ENCODE measurements at places on chromosomes 2 and 18.
A peak's percentile ranks its signal among the peaks of the same experiment; 100 is the strongest.

- DNase-seq: no peak
Observed at GRCh38 chr2:220166616-220167015, 539.2 kb downstream of the SLC4A3 start.

GRCh38 chr18:12839057-12839525 lies 44.9 kb downstream of the PTPN2 start:
- DNase-seq: no peak

- peak; percentile 37 for DNase-seq
Observed at GRCh38 chr18:63890950-63891304, 3.4 kb downstream of the SERPINB2 start.

GRCh38 chr2:207925601-207926000 lies 99.7 kb downstream of the PLEKHM3 start:
- no peak for DNase-seq

GRCh38 chr2:222506230-222506935 lies 82.0 kb downstream of the SGPP2 start:
- no peak for DNase-seq

DNA sequence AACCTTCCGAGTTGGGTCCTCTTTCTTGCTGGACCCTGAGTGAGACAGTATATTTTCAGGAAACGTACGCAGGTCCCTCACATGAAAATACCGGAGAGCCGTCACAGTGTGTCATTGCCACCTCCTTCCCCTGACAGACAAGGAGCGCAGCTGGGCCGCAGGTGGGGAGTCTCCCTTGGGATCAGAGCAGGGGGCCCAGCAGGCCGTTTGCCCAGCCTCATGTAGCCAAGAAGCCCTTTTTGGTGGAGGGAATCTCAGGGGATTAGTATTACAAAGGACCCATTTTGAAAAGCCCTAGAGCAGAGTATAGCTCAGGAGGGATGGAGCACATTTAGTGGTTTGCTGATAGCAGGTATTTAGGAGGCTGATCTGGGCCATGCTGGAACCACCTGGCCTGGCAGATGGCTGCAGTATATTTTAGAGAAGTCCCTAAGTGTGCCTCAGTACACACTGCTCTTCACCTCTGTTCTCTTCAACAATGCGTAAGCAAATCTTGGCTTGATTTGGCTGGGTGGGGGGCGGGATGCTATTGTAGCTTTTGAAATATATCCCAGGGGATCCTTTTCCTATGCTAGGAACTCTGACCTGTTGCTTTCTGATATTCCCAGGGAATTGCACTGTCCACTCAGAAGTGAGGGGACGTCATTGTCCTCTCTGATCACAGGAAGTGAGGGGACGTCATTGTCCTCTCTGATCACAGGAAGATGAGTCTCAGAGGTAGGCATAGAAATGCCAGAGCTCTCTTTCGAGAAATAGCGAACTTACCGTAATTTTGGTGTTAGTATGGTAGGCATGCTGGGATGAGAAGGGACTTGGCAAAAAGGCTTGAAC lies 171.9 kb downstream of the HRH4 start:
- no peak for DNase-seq

GRCh38 chr2:137865954-137866540 lies 98.2 kb upstream of the HNMT start:
- DNase-seq: peak; percentile 13

- no peak for DNase-seq
Observed at GRCh38 chr2:153043385-153043784, 325.0 kb downstream of the ARL6IP6 start.

- no peak for DNase-seq
Observed at GRCh38 chr2:68577183-68577582, 66.2 kb upstream of the PROKR1 start.

DNA sequence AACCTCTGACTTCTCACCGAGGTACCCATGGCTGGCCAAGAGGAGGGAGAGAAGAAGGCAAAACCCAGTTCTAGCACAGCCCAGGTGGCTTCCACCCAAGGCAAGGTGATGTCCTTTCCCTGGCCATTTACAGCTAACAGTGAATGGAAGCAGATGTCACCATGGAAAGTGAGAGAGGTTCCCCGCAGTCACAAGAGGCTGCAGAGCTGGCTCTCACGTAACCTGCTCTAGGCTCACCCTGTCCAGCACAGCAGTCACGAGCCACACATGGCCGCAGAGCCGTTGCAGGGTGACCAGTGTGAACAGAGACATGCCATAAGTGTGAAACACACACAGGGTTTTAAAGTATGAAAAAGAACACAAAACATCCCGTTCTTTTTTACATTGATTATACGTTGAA lies 169.4 kb downstream of the TNS1 start:
- DNase-seq: no peak

DNA sequence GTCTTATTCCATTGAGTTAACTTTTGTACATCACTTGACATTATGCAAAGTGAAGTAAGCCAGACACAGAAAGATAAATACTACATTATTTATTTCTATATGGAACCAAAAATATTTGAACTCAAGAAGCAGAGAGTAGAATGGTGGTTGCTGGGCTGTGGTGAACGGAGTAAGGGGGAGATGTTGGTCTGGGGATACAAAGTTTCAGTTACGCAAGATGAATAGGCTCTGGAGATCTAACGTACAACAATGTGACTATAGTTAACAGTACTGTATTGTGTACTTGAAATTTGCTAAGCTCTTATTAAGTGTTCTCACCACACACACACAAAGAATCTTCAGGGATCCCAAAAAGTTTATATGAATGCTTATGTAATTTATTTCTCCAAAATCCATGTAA lies 124.8 kb upstream of the VWC2L start:
- DNase-seq: no peak

- no peak for DNase-seq
Observed at GRCh38 chr2:1020206-1020605, 69.6 kb downstream of the SNTG2 start.

- DNase-seq: no peak
Observed at GRCh38 chr18:21903709-21904108, 163.1 kb downstream of the MIB1 start.

DNA sequence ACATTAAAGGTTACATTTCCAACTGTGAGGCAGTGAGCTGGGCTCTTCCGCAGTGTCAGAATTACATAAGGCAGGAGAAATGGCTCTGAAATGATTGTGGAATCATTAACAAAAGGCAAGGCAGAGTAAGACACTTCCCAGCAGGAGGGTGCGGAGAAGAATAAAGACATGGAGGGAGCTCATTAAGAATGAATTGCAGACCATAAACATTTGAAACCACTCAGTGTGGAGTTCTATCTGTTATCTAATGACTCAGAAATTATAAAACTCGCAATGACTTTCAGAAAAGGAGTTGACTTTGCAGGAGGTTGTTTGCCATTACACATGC lies 77.0 kb downstream of the SMIM21 start:
- no peak for DNase-seq

GRCh38 chr2:137252934-137253333 lies 487.6 kb downstream of the THSD7B start:
- DNase-seq: no peak

DNA sequence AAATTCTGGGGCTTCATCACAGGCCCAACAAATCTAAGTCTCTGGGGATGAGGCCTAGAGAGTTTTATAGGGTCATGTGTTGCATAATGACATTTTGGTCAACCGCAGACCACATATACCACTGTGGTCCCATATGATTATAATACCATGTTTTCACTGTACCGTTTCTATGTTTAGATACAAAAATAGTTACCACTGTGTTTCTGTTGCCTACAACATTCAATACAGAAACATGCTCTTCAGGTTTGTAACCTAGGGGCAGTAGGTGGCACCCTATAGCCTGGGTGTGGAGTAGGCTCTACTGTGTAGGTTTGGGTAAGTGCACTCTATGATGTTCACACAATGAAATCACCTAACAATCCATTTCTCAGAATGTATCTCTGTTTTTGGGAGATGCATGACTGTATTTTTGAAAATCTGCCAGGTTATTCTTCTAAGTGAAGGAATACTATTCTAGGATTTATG lies 485.2 kb downstream of the PTPRM start:
- DNase-seq: no peak

GRCh38 chr2:79660557-79660956 lies 147.7 kb downstream of the CTNNA2 start:
- no peak for DNase-seq

GRCh38 chr18:48866028-48866733 lies 84.6 kb downstream of the SMAD7 start:
- DNase-seq: peak; percentile 90

DNA sequence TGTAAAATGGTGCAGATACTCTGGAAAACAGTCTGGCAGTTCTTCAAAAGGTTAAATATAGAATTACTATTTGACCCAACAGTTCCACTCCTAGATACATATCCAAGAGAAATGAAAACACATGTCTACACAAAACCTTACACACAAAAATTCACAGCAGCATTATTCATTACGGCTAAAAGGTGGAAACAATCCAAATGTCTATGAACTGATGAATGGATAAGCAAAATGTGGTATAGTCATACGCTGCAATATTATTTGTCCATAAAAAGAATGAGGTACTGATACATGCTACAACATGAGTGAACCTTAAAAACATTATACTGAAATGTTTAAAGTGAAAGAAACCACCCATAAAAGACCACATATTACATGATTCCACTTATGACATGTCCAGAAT lies 4.0 kb downstream of the CYP27C1 start:
- no peak for DNase-seq

DNA sequence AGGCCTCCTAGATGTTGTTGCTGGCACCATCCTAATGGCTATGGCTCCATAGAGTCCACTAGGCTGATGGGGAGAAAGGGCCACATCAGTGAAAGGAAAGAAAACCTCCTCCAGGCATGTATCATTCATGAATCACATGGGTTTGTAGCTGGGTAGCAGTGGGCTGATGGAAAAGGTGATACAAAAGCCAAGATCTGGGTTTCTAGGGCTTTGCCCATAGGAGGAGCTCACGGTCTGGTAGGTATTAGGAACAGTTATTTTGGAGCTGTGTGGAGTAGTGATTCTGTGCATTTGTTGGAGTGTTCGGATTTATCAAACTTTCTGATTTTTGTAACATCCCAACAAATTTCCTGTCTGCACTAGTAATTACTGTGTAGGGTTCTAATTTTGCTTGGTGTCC lies 259.2 kb downstream of the SLC4A3 start:
- no peak for DNase-seq

DNA sequence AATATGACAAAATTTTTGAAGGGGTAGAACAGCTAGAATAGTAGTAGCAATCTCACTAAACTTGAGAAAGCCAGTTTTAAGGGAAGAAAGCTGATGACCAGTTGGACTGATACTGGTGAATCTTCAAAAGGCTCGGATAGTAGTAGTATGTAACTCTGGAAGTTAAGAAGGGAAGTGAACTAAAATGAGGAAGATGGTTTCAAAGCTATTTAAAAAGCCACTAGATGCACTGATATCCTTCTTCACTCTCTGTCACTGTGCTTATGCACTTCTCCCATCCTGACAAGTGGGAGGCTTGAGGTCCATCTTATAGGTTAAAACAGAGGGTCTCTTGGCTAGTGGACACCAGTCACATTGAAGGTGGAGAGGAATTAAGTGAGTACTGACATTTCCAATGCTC lies 141.1 kb downstream of the NCOA1 start:
- no peak for DNase-seq

DNA sequence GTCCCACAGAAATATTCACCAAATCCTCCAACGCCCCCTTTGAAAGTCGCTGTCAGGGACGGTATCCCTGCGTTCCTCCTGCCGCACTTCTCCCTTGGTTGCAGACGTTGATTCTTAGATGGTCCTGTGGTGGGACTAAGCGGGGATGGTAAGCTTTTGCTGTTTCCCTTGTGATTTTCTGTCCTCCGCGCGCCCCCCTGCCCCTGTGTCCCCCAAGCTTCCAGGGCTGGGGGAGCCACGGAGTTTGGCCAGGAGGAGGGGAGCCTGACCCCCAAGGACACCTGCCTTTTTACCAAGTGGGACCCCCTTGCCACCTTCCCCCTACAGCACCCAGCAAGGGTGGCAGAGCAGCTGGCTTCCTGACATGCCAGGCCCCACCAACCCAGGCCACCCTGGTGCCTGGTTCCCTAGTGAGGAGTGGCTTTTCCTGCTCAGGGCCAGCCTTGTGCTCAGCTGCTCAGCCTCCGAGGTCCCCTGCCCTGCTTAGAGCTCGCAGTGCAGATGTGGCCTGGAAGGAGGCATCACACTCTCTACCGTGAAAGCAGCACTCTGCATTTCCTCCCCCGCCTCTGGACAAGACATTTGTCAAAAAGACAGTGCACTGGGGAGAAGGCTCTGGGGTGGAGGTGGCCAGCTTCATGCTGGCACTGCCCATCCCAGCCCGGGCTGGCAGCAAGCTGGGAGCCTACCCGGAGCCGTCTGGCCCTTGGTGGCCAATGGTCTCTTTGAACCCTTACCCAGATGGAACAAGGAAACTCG lies 49.4 kb downstream of the TWIST2 start:
- no peak for DNase-seq

DNA sequence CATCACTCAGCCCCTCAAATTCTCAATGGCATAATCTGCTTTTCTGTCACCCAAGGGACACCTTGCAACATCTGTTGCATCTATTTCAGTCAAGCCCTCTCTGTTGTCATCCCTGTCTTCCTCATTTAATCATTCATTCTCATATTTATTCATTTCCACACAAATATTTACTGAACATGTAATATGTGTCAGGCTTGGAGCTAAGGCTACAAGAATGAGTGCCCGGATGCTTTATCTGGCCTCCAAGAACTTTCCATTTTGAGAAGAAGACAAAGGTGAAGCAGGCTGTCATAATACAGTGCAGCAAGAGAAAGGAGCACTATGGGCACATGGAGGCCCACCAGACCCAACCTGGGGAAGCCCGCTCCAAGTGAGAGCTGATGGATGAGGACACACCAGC lies 15.6 kb downstream of the IL18RAP start:
- DNase-seq: no peak

- DNase-seq: no peak
Observed at GRCh38 chr2:9110346-9110884, 96.2 kb upstream of the ASAP2 start.

DNA sequence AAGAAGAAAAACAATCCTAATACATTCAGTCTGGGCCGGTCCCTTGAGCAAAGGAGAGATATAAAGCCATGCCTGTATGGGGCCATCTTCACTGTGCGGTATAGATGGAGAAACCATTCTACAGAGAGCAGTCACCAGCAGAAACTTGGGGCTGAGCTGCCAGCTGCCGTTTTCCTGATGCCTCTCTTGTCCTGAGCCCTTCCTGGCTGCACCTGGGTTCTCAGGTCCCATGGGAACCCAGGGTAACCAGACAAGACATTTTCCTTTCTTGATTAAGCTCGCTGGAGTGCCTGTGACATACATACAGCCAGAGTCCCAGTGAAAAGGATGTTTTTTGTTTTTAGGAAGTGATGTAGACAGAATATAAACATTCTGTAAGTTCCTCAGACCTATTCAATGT lies 5.3 kb upstream of the METTL21A start:
- DNase-seq: no peak

- no peak for DNase-seq
Observed at GRCh38 chr2:209049608-209050007, 374.2 kb upstream of the MAP2 start.

DNA sequence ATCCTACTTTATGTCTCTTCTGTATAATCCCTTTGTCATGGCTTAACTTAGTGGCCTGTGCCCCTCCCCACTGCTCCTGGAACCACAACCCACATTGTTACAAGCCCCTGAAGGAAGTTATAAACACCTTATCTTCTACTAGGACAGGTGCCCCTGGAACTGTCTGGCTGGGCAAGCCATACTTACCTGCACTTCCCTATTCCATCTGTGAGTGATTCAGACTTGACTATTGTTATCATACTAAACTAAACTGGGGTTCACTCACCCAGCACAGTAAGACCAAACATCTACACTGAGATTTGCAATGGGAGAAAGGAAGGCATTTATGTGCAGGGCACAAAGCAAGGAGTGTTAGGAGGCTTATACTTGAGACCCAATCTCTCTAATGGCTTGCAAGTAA lies 3.7 kb upstream of the UGT1A6 start:
- no peak for DNase-seq
